ENCODE measurements at places on chromosomes 2 and 18. TPM values are rescaled to one million over a fixed set of nuclear protein-coding genes. Genes with fewer than 3 reads are reported as not detected.

TWIST2 gene
- total RNA-seq, result 113 TPM

CLIP4 gene
- total RNA-seq, result 40.8 TPM

POTEC gene
- not detected for total RNA-seq

ANKRD36C gene
- 35.6 TPM for total RNA-seq

LBH gene
- 7.0 TPM for total RNA-seq

CIAO1 gene
- 112 TPM for total RNA-seq

ST8SIA5 gene
- under 0.01 TPM for total RNA-seq

MPP4 gene
- 2.6 TPM for total RNA-seq
